ENCODE measurements at places on chromosomes 5 and 9.

- no peaks in the 10 kb centered on the region for H3K27me3 ChIP-seq
- H3K27ac ChIP-seq = no peak overlapping the region
- DNase-seq = no peak
- H3K36me3 ChIP-seq = no peaks in the 10 kb centered on the region
- H3K4me3 ChIP-seq = no peak overlapping the region
Measured at GRCh38 chr9:134554373-134555093, 87.1 kb upstream of the COL5A1 start.

DNA sequence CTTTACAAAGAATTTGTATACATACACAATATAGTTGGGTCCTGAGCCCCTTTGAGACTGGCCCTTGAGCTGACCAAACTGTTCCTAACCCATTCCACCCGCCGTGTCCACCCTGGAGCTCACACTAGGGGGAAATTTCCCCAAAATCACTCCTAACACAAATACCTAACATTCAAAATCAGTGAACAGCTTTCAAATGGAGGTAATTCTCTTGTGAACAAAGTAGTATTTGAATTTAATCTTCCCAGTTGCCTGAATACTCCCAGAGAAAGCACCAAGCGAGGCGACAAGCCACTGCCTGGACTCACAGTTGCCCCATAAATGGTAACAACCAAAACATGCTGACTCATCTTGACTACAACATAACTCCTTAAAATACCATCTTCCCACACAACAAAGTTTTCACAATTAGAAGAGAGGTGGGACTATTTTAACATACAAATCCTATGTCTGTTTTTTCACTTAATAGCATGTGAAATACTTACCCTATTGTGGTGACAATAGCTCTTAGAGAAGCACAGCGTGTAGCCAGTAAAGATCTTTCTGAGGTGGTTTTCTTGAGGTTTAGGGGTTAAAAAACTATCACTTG, 31.7 kb upstream of the SCAMP1 start:
- no peak overlapping the region for H3K27ac ChIP-seq
- no peaks in the 10 kb centered on the region for H3K4me1 ChIP-seq

DNA sequence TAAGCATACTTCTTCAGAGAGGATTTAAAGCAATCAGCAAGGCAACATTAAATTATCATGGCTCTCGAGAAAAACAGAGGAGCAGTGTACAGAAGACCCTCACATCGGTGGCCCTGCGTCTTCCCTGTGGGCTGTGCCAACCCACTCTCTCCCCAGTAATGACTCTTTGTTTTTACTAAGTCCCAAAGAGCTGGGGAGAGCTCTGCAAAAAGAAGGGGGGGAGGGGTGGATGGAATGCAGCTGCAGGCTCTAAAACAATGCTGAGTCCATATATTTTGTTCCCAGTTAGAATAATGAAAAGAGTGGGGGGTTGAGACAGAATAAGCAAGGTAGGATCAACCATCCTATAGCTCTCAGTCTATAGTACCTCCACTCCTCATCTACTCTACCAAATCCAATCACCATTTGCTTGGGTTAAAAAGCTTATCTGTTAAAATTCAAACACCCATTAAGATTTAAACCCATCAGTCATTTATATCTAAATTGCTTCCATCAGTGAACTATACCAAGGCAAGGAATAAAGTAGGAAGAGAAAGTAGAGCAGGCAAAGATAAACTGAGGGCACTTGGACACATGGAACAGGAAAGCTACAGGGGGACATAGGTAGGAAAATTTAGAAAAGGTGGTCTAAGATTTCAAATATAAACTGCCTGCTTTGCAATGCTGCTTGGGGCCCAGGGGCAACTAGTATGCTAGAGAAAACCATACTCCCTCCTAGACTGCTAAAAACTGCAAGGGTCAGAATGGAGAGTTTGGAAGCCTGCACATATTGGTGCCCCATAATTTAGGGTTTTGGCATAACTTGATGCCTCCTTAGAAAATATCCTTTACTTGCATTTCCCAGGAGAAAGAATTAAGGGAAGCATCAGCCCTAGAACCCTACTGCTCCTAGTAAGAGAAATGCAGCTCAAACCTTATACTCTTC, 20.6 kb downstream of the ELL2 start:
- no peak overlapping the region for H3K27ac ChIP-seq
- no peaks in the 10 kb centered on the region for H3K27me3 ChIP-seq
- no peak for DNase-seq
- H3K36me3 ChIP-seq = no peaks in the 10 kb centered on the region

- H3K4me1 ChIP-seq = no peaks in the 10 kb centered on the region
- peak overlapping the region; percentile 35 for H3K27ac ChIP-seq
- no peak for DNase-seq
- H3K4me3 ChIP-seq = no peak overlapping the region
Measured at GRCh38 chr5:159916841-159917761, 819 bp downstream of the ADRA1B start.

GRCh38 chr5:75734913-75735789, 17.9 kb upstream of the POC5 start:
- H3K4me3 ChIP-seq = no peak overlapping the region
- DNase-seq = no peak
- H3K36me3 ChIP-seq = no peaks in the 10 kb centered on the region
- H3K4me1 ChIP-seq = no peaks in the 10 kb centered on the region

All from uterus (tissue), 4 donors.